ENCODE measurements at places on chromosomes 3 and 15. TPM values are rescaled to one million over a fixed set of nuclear protein-coding genes. Genes with fewer than 3 reads are reported as not detected.

DNA sequence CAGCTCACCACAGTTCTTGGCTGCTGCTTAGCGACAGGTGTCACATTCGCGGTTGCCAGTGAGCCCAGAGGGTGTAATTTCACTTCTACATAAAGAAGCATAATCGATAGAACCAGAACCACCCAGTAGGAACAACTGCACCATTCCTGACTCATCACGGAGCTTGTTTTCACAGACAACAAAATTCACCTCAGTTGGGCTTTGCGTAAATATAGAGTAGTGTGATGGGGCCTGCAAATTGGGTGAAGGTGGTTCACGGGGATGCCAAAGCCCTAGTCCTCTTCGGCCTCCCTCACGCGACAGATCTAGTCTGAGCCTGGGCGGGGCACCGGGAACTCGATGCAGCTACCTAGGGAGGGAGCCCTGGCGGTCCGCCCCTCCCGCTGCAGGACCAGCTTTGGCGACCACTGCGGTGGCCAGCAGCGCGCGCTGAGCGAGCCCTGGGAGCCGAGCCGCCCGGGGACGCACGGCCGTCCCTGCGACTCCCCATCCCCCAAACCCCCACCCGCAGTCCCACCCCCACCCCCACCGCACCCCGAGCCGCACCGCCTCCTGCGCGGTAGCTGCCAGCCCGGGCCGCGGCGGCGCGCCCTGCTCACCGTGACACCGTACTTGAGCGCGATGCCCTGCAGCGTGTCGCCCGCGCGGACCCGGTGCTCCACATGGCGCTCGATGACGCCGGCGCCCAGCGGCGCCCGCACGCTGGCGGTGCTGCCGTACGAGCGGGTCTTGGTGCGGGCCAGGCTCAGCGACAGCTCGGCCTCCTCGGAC, 519 bp downstream of the LYSMD2 start:
- no peak for DNase-seq

Gene SLC35G2
- 5.3 TPM for total RNA-seq

DNA sequence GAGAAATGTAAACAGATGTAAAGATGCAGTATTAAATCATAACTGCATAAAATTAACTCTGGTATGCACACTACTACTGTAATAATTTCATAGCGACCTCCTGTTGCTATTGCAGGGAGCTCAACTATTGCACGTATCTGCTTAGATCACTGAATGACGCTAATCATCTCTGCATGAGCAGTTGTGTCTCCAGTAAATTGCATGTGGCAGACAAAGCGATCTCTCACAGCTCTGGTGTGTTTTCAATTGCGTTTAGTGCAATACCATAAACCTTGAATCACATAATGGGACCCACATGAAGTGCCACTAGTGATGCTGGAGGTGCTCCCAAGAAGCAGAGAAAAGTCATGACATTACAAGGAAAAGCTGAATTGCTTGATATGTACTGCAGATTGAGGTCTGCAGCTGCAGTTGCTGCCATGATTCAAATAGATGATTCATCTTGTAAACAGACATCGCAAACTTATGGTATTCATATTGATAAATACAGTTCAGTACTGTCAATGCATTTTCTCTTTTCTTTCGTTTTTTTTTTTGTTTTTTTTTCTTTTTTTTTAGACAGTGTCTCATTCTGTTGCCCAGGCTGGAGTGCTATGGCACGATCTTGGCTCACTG, 30.2 kb upstream of the LCTL start:
- no peak for DNase-seq

- no peak for DNase-seq
These were observed 81.1 kb downstream of the BTD start for GRCh38 chr3:15682561-15683185.

GRCh38 chr3:157527131-157527881, 24.1 kb upstream of the VEPH1 start:
- no peak for DNase-seq

- no peak for DNase-seq
These were observed 37.4 kb upstream of the DCP1A start for GRCh38 chr3:53384465-53385423.

Gene PDIA3
- total RNA-seq, result 144 TPM

GRCh38 chr3:150739877-150740645, 22.9 kb downstream of the SIAH2 start:
- no peak for DNase-seq

Gene SPSB4
- 1.1 TPM for total RNA-seq

Gene XYLB
- total RNA-seq, result 1.8 TPM

Gene SPESP1
- total RNA-seq, result 2.7 TPM

Gene SERINC4
- total RNA-seq, result not detected

Gene EXD1
- total RNA-seq, result not detected

Gene TAGLN3
- total RNA-seq, result not detected

DNA sequence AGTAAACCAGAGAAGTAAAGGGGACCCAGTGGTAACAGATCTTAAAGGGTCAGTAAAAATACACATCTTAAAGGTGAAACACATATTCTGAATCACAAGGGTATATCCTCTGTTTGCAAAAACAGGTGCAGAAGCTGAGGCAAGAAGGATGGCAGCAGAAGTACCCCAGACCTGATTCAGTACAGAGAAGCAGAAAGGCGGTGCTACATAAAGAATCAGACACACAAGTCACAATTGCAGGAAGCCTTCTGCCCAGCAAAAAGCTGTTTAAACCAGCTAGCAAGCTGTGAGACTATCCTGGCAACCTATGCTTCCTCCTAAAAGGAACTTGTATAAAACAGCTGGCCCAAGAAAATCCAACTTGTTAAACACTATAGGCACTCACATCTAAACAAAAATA, 49.4 kb downstream of the ZNF280D start:
- no peak for DNase-seq

Gene MAGEF1
- 26.1 TPM for total RNA-seq

Gene CCDC50
- total RNA-seq, result 169 TPM

GRCh38 chr3:197031315-197032285, 2.0 kb upstream of the MELTF start:
- peak; percentile 71 for DNase-seq

Gene CHRNA3
- not detected for total RNA-seq

DNA sequence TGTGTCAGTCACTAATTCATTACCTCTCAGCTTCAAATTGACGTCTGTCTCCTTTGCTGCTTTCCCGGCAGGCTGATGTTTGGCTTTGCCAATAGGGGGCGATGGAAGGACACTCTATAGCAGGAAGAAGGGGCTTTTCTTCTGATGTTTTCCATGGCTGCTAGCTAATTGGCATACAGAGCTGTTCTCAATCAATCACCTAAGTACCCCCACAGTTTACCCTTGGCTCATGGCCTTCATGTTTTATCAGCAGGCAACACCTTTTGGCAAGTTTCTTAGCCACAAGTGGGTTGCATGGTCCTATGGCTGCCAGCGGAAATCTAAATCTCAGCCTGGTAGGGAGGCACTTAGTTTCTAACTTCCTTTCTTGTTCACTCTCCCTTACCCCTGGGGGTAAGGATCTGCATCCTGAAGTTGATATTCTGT, 45.0 kb downstream of the ESYT3 start:
- DNase-seq, result no peak

DNA sequence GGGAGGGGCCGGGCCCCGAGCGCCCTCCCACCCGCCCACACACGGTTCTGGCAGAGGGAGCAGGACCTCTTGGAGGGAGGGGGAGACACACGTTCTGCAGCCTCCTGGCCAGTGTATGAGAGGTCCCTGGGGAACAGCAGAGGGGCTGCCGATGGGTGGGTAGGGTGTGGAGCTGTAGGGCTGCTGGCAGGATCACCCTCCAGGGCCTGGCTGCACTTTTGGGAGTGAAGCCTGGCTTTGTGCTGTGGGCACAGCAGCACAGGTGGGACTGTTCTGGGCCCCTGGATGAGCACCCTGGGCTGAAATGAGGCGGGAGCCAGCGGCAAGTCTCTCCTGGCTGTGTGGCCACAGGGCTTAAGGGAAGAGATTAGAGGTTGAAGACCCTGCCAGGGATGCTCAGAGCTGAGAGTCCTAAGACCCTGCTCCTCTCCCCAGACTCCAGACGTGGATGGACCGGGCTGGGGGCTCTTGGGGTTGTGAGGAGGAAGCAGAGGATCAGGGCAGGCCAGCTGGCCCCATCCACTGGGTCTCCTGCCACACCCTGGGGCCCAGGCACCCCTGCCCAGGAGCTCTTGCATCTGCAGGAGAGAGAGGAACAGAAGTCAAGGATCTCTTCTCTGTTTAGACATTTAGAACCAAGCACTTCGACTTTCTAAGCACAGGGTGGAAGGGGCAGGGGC, 45.2 kb downstream of the RGMA start:
- no peak for DNase-seq

DNA sequence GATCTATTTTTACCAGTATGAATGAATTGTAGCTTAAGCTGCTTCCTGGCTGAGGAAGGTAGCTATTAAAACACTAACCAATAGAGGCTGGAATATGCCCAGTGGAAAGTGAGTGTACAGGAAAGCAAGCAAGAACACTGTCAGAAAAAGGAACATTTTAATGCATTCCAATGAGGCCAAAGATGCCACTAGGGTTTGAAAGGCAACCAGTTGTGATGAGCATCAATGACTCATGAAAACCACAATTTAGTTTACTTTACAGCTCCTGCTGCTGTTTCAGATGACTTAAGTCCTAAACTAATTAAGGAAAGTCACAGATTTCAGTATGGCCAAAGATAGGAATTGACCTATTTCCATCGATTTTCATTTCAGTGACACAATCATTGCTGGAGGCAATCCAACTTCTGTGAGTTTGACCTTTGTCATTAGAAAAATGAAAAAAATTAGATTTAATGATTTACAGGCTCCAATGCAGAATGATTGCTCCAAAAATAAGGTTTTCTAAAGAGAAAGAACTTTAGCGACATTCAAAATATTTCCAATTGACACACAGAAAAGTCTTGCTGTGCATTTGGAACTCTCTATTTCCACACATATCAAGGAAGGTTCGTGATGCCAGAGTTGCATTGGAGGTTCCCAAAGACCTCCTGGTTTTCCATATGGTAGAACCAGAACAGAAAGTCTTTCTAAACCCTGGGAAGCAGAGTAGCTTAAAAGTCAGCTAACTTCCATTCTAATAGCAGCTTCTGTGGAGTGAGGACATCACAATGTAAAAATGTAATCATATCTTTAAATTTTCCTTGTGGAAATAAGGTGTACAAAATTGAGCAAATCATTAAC, 103.0 kb downstream of the SUCNR1 start:
- peak; percentile 2 for DNase-seq

- DNase-seq, result no peak
These were observed 622 bp upstream of the PLSCR1 start for GRCh38 chr3:146544929-146545528.

Gene OR5H6
- total RNA-seq, result not detected

DNA sequence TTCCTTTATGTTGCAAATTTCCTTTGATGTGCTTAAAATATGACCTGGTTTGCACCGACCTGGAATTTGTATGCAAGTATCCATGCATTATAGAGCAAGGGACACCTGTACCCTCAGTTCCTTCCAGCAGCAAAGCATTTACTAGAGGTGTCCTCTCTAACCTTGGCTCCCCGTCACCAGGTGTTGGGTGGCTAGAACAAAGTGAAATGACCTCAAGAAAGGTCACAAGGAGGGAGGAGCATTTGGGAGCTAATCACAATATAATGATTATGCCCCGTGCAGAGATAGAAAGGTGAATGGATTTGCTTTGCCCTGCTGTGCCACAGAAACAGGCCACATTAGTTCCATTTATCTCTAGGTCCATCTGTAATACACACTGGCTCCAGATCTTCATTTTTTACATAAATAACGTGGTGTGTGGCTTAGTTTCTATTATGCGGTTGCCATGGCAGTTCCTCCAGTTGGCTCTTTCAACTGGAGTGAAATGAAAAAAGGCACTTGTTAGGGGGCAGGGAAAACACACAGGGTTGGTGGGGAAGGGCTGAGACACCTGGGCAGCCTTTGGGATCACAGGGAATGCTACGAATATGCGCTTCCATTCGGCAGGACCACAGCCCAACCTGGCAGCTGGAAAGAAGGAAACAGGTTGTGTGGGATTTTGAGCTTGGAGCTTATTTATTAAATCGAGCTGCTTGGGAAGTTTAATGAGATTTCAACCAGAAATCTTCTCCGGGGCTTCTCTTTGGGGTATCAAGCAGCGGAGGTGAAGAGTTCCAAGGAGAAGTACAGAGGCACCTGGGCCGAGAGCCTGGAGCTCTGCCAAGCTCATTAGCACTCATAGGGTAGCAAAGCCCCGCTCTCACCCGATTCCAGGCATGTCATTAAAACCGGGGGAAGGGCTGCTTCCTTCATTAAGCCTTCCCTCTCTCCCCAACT, 233.5 kb upstream of the ST8SIA2 start:
- DNase-seq, result no peak

- DNase-seq, result no peak
These were observed 9.1 kb upstream of the LIPH start for GRCh38 chr3:185561374-185561943.

Gene LMLN
- total RNA-seq, result 4.1 TPM

Gene RARRES1
- 63.8 TPM for total RNA-seq

Gene CHL1
- total RNA-seq, result 2.0 TPM

DNA sequence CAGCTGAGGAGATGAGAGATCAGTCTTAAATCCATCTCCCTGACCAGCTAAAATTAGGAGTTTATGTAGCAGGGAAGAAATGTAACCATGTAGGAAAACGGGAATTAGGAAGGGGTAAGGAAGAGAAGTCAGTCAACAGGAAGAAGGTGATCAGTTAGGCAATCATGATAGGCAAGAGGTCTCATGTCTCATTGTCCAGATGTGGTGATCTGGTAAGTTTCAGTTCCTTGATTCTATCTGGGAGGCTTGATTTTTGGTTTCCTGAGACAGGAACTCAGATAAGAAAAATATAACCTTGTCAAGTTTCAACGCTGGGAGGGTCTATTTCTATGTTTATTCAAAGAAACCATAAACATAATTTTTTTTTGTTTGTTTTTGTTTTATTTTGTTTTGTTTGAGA, 40.3 kb upstream of the TBC1D5 start:
- no peak for DNase-seq

- no peak for DNase-seq
These were observed 19.9 kb downstream of the TAMM41 start for GRCh38 chr3:11826628-11827265.

- no peak for DNase-seq
These were observed 1.3 kb downstream of the FSIP1 start for GRCh38 chr15:39781147-39781966.

Gene ADGRG7
- total RNA-seq, result not detected

DNA sequence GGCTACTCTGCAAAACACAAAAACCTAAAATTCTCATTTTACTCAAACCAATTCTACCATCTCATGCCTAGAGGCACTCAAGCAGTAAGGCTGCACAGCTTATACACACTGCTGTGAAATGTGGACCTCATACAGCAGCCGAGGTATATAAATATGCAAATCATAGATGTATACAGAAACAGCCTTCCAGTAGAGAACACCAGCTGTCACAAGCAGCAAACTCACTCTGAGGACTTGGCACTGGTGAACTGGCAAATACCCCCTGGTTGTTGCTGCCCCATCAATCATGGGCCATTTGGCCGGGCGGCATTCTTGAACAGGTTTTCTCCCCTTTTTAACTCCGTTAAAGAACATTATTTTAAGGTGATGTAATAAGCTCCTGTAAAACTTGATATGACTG, 378.0 kb downstream of the LSAMP start:
- DNase-seq, result no peak

- no peak for DNase-seq
These were observed 11.9 kb upstream of the SKIC8 start for GRCh38 chr15:78311292-78311691.

- no peak for DNase-seq
These were observed 69.7 kb downstream of the RPLP1 start for GRCh38 chr15:69522361-69522760.

Measured in thoracic aorta (tissue), 2 donors.